Uterus (tissue), 4 donors: ENCODE measurements at places on chromosomes 13 and 19.

DNA sequence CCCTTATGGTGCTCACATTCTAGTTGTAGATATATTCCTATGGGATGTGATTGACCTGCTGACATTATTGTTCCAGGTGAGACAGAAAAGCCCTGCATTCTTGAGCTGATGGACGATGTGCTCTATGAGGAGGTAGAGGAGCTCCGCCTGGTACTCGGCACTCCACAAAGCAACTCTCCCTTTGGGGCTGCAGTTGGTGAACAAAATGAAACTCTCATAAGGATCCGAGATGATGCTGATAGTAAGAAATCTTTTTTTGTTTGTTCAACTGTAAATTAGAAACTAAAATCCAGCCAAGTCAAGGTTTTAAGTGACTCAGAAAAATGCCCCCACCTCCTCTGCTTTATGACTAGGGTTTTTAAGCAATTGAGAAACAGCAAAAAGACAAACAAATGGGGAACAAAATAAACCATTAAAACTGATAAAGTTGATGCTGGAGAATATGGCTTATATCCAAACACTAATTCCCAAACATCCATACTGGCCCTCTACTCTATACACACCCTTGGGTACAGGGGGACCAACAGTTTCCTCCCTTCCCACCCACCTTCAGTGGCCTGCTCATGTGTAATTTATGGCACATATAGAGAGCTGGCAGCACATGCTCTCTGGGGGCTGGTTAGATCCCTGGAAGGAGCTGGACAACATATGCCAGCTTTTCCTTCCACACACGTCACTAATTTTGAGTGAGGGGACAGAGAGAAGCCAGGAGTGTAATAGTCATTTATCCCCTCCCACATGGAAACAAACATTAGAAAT lies 139.6 kb downstream of the STOML3 start:
- no peak for DNase-seq

DNA sequence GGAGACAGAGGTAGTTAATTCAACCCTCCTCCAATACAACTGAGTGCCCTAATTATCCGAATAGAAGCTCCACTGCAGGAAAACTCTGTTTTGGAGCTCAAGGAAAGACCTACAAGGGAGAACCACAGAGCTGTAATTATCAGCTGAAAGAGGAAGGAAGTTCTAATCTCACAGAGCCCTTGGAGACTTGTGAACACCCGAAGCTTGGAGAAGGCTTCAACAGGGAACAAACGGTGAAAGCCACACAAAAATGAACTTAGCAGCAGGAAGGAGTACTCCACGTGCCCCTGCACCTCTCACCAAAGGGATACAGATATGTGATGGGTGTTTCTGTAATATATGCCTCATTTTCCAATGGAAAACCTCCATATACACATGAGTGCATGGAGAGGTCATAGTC lies 61.1 kb downstream of the IRS2 start:
- no peak for DNase-seq

- DNase-seq = no peak
Measured at GRCh38 chr13:51539887-51540286, 44.4 kb upstream of the WDFY2 start.

GRCh38 chr19:7910321-7911161 lies 4.1 kb upstream of the TGFBR3L start:
- DNase-seq = no peak

DNA sequence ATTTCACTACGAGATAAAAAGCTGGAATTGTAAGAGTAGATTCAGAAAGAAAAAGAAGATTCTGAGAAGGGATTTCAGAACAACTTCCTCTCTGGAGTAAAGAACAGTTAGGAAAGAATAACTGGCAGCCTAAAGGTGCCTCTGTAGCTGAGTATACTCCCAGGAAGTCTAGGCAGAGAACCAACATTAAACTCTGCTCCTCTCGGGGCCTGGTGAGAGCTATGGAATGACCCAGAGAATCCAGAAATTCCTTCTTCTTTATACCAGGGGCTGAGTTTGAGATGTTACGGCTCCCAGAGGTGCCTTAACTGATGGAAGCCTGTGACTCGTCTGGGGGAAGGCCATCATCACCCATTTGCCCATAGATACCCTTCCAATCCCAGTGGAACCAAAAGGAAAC lies 39.1 kb downstream of the FAM216B start:
- no peak for DNase-seq

DNA sequence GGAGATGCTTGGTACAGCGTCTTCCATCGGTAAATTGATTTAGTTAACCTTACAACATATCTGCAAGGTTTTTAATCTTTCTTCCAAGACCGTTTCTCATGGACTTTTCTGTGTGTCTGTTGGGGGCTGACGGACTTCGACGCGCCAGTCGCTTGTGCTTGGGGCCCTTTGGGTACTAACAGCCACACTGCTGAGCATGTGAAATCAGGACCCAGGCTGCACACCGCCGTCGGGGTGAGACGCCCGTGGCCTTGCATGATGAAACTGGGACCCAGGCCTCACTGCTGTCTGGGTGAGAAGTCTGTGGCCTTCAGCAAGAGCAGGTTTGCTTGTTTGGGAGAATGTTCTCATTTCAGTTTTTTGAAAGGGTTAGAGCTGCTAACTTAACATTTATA lies 9.8 kb downstream of the ATP4B start:
- DNase-seq = peak; percentile 11

- DNase-seq = no peak
Measured at GRCh38 chr19:13689085-13689484, 75.2 kb upstream of the MRI1 start.

GRCh38 chr13:106295971-106296370 lies 239.5 kb downstream of the EFNB2 start:
- DNase-seq = no peak
